ENCODE measurements at places on chromosomes 16 and 17.

DNA sequence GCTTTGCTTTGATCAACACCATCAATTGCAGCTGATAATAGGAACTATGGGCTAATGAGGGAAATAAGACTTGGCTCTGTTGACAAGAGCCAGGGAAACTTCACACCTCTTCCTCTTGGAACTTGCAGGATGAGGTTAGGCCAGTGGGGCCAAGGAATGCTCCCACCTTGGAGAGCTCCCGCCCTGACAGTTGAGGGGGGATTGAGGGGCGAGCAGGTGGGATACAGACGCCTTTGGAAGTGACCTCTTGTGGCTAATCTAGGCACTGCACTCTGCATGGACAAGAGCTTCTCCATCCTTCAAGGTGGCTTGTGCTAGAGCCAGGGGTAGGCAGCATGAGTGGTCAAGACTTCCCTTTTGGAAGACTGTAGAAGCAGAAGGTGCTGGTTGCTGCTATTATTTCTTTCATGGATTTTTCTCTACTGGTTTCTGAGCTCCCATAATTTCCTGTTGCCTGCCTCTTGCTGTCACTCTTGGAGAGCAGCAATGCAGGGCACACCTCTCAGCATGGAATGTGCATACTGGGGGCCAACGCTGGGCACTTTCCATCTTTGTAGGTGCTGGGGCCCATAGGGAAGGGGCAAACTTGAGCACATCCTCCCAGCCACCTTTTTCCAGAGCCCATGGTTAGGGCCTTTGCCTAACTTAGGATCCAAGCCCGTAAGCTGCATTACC is 2.3 kb upstream of the PHF12 start:
- peak; percentile 26 for DNase-seq

- no peak for DNase-seq
Observed at GRCh38 chr17:74369221-74369620, 1.9 kb downstream of the GPR142 start.

DNA sequence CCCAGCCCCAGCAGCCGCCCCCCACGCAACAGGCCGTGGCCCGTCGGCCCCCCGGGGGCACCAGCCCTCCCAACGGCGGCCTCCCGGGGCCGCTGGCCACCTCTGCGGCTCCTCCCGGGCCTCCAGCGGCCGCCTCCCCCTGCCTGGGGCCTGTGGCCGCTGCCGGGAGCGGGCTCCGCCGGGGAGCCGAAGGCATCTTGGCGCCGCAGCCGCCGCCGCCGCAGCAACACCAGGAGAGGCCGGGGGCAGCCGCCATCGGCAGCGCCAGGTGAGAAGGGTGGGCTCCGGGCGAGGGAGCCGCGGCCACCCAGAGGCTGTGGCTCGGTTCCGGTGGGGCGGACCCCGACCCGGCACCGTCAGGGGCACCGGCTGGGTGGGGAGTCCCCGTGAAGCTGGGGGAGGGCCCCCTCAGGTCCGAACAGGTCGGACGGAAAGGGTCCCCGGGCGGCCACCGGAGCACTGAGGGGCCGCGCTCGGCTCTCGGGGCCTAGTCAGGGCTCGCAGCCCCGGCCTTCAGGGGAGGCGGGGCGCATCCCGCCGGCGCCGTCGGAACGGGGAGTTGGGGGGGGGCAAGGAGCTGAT is 583 bp downstream of the ATXN2L start:
- DNase-seq = no peak

DNA sequence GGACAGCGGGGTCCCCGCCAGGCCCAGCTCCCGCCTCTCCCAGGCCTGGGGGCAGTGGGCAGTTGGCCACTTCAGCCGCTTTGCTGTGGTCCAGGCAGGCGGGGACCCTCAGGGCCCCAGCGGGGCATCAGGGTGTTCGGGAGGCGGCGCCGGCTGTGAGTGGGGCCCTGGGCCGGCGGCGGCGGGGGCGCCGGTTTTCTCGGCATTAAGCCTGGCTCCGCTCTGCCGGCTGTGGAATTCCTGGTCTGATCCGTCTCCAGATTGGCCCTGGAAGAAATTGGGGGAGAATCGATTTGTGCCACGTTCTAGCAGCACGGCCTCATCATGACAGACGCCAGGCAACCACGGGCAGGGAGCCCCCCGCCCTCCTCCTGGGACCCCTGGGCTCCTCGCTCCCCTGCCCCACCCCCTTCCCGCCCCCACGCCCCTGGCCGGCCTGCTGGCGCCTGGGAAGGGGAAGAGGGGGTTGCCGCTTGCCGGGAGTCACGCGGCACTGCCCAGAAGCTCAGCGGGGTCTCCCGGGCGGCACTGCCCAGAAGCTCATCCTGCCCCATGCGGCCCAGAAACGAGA is 28.6 kb upstream of the SSTR5 start:
- DNase-seq = no peak

- DNase-seq = peak; percentile 31
Observed at GRCh38 chr17:16470265-16470664, 21.7 kb downstream of the LRRC75A start.

Measured in NCI-H1092 treated with DMSO at 0.1 percent for 48 hours (cell line).